ENCODE measurements at places on chromosomes 4 and X.

GRCh38 chr4:18106620-18107019, 85.1 kb upstream of the LCORL start:
- DNase-seq = no peak

GRCh38 chr4:189232274-189232673, 708.4 kb upstream of the FRG1 start:
- no peak for DNase-seq

GRCh38 chr4:96429657-96430056, 589.8 kb downstream of the PDHA2 start:
- DNase-seq = no peak

GRCh38 chr4:60611762-60612496, 588.2 kb upstream of the ADGRL3 start:
- DNase-seq = no peak

GRCh38 chr4:54368281-54369265, 139.5 kb downstream of the PDGFRA start:
- no peak for DNase-seq

DNA sequence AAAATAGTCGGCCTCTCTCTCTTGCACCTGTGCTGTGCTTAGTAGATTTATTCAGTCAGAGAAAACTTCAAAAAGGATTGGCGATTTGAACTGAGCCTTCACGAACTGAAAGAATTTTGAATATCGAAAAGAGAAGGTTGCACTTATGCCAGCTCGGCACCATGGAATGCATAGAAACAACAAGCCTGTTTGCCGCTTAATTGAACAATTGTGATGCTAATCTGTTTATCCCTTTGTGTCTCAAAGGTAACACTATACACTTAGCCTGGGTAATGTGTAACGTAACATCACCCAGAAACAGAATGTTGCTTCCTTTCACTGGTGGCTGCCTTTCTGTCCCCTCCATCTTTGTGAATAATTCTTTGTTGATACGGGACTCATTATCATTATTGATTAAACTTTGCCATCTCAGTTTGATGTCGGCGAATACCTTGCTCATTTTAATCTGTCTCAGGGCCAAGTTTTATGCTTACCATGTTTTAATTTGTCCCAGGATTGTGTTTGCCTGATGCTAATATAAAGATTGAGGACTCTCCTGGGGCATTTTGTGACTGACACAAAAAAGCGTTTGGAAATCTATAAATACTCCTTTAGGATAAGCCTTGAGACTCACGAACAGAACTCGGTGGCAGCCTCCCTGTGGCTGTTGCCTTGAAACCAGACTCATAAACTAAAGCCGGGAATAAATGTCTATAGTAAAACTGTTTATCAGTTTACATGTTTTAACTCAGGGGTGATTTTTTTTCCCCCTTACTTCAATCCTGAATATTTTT, 400.5 kb downstream of the RAPGEF2 start:
- no peak for DNase-seq

- DNase-seq = no peak
These were observed 567.7 kb downstream of the MAGEB5 start for GRCh38 chrX:26783512-26784225.

- no peak for DNase-seq
These were observed 10.1 kb downstream of the SHOX start for GRCh38 chrX:640641-641040.

Measured in stimulated activated naive CD8-positive, alpha-beta T cell treated with anti-CD3 and anti-CD28 coated beads, Interleukin-15, amount 100 ng/mL, for 72 hours (primary cell).